ENCODE measurements at places on chromosomes 12 and 14.

GRCh38 chr12:14193639-14194038 lies 171.8 kb upstream of the ATF7IP start:
- no peak for DNase-seq

DNA sequence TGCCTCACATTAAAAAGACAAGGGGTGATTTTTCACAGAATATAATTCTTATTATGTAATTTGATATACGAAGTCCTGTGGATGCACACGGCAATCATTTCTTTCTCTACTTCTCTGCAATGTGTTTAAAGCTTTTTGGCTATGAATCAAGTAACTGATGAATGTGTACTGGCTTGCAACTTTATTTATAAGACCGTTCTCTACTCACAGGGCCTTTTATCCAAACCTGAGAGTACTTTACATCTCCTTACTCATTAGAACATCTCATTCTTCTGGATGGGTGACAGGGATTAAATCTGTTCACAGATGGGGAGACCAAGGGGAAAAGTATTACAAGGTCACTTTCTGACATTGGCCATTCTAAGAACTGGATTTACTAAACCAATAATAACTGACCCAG lies 215.8 kb upstream of the DIO2 start:
- no peak for DNase-seq

- DNase-seq, result no peak
Observed at GRCh38 chr14:92353447-92353846, 30.5 kb downstream of the SLC24A4 start.

GRCh38 chr12:94433744-94434143 lies 25.9 kb downstream of the CEP83 start:
- DNase-seq, result no peak
